Stimulated activated CD4-positive, alpha-beta T cell treated with anti-CD3 and anti-CD28 coated beads, TNF-alpha, amount 100 ng/mL, for 1 hour (primary cell): ENCODE measurements at places on chromosomes 12 and 14.

GRCh38 chr12:121729021-121729420 is 16.5 kb downstream of the TMEM120B start:
- no peak for DNase-seq

DNA sequence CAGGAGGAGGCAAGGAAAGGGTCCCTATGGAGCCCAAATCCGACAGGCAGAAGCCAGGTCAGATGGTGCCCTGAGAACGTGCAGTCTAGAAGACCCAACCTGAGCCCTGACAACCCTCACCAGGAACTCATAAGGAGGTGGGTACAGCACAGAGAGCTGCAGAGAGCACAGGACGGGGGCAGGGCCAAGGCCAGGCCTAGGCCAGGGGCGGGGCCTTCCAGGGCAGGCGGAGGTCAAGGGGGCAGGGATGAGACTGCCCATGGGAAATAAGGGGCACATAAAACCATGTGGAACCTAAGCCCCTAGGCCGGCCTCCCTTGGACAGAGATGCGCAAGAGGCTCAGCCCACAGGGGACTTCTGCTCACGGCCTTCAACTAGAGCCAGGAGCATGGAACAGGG is 45.1 kb downstream of the SSH1 start:
- no peak for DNase-seq

DNA sequence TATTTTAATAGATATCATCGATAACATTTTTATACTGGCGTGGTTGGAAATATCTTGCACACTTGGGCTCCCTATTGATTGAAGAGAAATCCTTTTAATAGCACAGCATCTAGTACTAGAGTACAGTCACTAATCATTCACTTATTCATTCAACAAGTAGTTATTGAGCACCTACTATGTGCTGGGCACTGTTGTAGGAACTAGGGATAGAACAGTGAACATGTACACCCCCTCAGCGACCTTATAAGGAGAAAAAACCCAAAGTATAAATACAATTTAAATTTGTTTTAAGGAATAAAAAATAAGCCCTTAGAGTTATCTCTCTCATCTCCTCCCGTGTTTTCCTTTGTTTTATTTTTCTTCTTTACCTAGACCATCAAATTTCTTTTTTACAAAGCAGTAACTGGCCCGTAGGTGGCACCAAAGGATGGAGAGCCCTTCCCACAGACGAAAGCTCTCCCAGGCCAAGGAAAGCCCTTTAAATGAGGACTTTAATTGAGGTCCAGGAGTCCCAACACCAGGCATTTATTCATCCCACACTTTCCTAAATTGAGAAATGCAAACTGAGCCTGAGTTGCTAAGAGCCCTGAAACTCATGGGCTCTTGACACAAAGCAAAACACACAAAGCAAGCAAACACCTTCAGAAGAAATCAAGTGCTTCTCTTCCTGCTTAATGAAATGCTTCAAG is 29.0 kb downstream of the PEBP1 start:
- DNase-seq: no peak

DNA sequence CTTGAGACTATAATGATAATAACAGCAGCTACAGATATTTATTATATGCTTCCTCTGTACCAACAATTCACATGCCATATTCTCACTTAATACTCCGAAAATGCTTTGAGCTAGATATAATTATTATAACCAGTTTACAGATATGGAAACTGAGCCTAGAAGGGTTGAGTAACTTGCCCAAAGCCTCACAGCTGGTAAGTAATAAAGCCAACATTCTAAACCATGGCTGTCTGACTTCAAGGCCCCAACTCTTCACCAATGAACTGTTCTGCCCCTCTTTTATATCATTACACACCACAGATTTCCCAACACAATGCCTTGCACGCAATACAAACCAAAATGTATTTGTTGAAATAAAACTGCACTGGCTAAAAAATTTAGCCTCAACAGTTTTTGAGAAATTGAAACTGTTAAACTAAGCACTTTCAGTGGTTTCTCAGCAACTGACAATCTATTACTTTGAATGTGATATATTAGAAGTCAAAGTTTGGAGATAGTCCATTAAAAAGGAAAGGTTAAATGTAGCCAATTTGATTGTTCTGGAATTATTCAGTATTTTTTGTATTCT is 222.5 kb upstream of the ARHGAP5 start:
- no peak for DNase-seq

DNA sequence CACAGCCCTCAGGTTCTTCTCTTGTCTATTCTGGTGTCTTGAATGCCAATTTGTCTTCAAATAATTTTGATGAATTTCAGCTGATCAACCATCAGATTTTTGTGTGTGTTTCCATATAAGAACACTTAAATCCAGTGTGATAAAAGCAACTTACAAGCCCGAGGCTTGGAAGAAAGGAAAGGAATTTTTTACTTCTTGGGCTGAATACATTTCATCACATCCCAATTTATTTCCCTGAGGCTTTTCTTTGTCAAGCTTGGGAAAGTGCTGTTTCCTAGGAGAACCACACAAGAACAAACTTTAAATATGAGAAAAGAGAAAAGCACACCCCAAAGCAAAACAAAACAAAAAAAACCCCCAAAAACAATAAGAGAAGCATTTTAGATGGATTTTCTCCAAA is 26.6 kb downstream of the GPRC5D start:
- no peak for DNase-seq

DNA sequence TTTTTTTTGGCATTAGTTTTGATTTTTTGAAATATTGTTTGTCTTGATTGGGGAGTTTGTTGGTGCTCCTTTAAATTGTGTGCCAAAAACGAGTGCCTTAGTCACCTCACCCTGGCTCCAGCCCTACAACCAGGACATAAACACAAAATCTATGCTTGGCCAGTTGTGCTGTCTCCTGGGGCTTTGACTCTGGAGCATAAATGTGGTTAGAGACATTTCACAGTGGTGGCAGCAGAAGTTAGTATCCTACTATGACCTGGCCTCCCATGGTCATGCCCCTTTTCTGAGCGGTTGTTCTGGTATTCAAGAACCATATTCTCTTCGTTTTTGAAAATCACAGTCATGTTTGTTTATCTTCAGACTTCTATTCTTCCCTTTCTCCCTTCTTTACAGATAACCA is 70.7 kb upstream of the PSMA6 start:
- DNase-seq: no peak

GRCh38 chr12:49200919-49201594 is 12.2 kb upstream of the TUBA1A start:
- DNase-seq: no peak

DNA sequence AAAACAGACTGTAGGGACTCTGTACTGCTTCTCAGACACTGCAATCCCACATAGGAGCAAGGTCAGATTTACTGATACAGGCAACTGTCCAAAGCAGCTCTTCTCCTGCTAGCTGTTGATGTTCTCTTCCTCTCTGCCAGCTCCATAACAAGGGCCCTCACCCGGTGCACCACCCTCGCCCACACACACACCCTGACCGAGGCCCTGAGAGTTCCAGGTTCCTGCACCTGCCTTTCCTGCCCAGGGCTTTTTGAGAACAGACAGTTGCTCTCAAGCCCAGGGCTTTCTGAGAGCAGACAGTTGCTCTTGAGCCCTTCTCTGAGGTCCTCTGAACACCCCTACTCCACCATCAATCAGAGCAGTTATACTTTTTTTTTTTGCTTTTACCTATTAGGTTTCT is 233.8 kb upstream of the GARIN6 start:
- DNase-seq: no peak

- DNase-seq: no peak
These were observed 67.6 kb downstream of the KIF21A start for GRCh38 chr12:39375206-39375808.

DNA sequence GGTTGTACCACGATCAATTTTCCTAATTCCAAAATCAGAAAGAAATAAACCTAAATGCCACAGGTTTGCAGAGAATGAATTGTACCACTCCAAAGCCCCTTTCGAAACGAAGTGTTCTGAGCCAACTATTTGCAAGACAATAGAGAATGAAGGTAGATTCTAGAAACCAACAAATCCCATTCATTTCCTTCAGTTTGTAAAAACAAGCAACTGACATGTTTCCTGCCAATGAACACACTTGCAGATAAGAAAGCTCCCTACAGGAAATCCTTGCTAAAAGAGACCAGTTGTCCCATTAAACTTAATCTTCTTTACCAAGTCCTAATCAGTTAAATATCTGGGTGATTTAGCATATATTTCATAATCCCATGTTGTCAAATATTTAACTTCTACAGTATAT is 198.4 kb upstream of the FOXN3 start:
- no peak for DNase-seq

- DNase-seq: no peak
These were observed 189.3 kb upstream of the GARIN2 start for GRCh38 chr14:66999978-67000377.

DNA sequence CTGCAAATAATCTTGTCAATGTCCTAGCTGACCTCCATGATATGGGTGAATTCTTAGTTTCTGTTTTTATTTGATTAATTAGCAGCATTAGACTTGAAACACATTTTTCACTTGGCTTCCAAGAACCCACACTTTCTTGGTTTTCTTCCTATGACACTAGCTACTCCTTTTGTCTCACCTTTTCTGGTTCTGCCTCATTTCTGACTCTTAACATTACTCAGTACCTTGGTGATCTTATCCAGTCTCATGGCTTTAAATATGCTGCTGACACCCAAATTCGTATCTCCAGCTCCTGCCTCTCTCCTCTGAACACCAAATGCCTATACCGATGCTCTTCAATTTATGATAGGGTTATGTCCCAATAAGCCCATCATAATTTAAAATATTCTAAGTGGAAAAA is 32.0 kb upstream of the SSTR1 start:
- DNase-seq: no peak

DNA sequence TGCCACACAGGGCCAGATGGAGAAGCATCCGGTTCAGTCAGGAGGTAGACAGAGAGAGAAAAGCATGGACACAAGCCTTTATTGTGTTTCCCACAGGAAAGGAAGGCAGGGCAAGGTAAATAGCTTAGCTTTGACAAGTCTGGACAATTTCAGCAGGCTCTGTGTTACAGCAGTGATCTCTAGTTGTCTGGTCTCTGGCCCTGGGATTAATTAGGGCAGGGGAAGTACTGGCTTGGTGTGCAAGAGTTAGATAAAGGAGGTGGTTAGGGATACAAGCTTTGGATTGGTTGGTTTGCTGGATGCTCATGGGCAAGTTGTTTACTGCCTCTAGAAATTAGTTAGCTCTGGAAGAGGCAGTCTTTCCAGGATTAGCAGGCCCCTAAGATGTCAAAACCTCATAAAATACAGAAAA is 15.1 kb upstream of the NGDN start:
- no peak for DNase-seq

DNA sequence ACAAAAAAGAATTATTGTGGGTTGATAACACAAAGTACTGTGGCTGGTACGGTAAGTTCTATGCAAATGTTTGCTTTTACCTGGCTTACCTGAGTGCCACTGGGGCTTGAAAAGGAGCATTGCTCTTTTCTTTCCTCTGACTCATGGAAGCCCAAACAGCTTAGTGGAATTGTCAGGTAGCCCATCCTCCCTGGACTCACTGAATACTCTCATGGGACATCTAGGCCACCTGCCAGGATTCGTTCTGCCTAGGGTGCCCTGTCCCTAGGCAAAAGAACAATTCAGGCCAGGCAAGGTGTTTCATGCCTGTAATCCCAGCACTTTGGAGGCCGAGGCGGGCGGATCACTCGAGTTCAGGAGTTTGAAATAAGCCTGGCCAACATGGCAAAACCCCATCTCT is 22.5 kb upstream of the YAF2 start:
- DNase-seq: no peak

DNA sequence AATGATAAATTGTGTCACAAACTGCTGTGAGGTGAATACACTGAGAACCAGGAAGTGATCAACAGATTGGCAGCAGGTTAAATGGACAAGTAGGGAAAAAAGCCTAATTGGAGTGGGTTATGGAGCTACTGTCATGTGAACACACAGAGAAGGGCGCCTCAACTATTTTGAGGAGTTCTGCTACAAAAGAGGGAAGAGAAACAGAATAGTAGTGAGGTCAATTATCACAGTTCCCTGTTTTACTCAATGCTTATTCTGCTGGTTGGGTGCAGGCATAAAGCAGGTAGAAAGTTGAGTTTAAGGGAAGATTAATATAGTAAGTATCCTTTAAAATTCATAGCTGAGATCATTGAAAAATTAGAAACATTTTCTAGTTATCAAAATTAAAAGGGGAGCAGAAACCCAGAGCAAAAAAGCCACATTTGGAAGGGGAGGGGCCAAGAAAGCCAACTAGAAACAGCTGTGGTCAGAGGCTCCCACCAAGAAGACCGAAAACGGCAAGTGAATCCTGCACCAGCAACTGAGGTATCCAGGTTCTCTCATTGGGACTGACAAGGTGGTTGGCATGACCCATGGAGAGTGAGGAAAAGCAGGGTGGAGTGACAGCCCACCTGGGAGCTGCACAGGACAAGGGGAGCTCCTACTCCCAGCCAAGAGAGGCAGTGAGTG is 105.7 kb downstream of the ZC3H14 start:
- no peak for DNase-seq

GRCh38 chr12:92757597-92758121 is 54.9 kb downstream of the PLEKHG7 start:
- no peak for DNase-seq

DNA sequence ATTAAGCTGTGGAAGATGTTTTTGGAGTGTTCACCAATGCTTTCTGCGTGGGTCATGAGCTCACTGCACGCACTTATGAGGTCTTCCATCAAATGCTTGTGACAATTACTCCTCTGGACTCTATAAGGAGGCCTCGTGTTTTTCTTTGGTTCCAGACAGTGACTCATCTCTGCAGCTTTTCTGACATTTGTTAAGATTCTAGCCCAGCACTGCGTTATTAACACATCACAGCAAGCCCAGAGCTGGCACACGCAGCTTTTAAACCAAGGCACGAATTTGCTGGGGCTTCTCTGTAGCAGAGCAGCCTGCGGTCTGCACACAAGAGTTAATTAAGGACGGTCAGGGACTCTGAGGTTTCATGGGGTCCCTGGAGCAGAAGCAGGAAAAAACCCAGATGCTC is 16.9 kb downstream of the MEG3 start:
- DNase-seq: no peak

DNA sequence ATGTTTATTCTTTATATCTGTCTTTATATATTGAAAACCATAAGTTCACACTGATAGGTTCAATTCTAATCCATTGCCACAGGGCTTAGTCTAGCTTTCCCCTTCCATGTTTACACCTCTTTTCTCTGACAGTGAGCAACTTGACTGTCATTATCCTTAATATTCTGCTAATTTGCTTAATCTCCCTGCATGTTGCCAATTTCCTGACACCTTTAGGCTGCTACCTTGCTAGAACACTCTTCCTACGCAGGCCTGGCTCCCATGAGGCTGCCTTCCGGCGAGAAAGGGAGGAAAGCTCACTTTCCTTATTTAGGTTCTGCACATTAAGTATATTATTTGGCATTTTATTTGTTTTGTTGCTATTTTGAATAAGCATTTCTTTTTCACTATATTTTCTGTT is 12.8 kb upstream of the FRS2 start:
- no peak for DNase-seq

GRCh38 chr14:68147303-68147702 is 327.7 kb downstream of the RAD51B start:
- DNase-seq: no peak
